ENCODE measurements at places on chromosomes 12 and 14. TPM values are rescaled to one million over a fixed set of nuclear protein-coding genes. Genes with fewer than 3 reads are reported as not detected.

DNA sequence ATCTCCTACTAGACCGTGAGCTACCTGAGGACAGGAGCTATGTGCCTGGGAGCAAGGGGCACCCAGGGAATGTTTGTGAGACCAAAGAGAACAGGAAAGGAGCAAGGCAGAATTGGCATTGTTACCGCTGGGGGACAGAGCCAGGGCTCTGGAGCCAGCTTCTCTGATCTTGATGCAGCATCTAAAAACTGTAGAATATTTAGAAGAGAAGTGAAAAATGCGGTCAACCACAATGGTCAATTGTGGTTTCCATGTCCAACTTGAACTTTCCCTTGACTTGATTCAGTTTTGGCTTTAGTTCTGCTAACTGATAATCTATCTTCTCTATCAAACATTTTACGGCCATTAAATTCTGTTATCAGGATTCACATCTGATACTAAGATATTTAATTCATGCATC is 201.2 kb downstream of the ANO4 start:
- DNase-seq, result no peak

GRCh38 chr12:31317471-31318395 is 8.2 kb downstream of the SINHCAF start:
- peak; percentile 31 for DNase-seq

DNA sequence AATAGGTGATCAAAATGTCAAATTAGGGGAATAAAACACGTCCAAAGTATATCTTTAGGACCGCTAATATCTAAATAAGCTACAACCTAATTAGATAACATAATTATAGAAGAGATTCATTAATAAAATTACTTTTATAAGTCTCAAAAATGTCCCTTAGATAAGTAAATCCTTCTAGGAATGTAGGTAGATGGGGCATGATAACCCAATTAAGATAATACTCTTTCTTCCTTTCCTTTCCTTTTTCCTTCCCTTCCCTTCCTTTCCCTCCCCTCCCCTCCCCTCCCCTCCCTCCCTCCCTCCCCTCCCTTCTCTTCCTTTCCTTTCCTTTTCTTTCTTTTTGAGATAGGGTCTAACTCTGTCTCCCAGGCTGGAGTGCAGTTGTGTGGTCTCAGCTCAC is 11.0 kb upstream of the SLC2A3 start:
- DNase-seq, result no peak

DNA sequence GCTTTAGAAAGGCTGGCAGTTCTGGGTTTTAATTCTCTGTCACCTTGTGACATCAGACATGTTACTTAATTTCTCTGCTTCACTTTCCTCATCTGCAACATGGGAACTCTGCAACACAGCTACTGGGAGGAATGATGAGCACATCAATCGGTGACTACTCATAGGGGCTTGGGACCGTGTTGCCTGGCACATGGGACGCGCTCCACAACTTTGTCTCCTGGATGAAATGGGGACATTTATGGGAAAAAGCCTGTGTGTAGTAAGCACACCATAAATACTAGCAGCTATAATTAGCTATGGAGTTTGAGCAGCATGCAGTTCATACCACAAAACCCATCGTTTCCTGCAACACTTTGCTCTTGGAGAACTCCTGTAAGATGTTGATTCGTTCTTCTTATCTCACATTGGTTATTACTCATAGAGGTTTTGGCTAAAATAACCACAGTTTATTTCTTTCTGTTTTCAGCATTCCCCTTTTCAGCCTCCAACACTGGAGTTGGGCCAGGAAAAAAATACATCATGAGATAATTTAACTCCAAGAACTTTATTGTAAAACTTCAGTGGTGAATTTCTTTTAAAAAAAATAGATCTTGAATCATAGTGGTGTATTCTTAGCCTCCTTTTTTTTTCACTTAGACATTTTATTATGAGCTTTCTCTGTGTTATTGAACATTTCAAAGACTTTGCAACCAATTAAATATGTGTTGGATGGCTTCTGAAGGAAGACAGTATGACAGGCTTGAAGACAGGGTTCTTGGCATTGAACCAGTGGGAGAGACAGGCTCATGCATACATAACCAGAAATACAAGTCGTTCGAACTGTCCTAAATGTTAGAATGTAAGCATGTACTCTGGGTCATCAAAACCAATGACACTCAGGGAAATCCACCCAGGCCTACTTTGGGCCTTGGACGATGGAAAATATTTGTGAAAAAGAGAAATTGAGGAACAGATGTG is 72.7 kb downstream of the RIN3 start:
- DNase-seq, result no peak

KCNC2 gene
- 3.5 TPM for polyA plus RNA-seq

All from brain (organoid and tissue), 16 donors.